ENCODE measurements at places on chromosomes 11 and 22. TPM values are rescaled to one million over a fixed set of nuclear protein-coding genes. Genes with fewer than 3 reads are reported as not detected.

MS4A14 gene
- not detected for total RNA-seq

EFCAB6 gene
- total RNA-seq = 1.5 TPM

RFPL1 gene
- not detected for total RNA-seq

PDGFB gene
- total RNA-seq = 9.6 TPM

OR10D3 gene
- total RNA-seq = not detected

PNPLA3 gene
- total RNA-seq = 24.6 TPM

KRTAP5-8 gene
- total RNA-seq = not detected

SYT13 gene
- total RNA-seq = 12.3 TPM
